ENCODE measurements at places on chromosomes 1 and 21.

GRCh38 chr21:43783098-43783700 is 6.2 kb upstream of the RRP1 start:
- no peak for DNase-seq

GRCh38 chr1:110674337-110675059 is at the start of gene KCNA3:
Gene KCNA3 (minus strand): TSS chr1:110674940. CDS start chr1:110674809, 131 bp downstream.
- DNase-seq, result no peak

DNA sequence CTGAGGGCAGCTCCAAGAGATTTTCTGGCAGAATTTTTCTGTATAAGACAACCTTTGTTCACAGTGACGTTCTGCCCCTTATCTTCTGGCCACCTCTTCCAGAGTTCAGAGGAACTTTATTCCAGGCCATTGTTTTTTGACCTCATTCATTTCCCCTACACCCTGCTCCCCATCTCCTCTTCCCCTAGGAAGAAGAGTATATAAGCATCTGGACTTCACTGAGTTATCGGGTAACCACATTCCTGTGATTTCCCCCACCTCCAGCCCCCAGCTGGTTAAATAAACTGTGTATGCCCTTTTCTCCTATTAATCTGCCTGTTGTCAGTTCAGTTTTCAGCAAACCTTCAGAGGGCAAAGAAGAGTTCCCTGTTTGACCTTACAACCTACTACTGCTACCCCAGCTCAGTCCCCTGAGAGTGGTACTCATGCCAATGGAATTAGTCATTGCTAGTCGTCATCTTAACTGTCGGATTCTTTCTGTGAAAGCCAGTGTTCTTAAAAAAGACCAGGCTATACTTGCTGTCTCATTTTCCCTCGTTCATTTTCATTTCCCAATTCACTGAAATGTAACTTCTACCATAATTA is 14.3 kb upstream of the ALG14 start:
- DNase-seq, result no peak

GRCh38 chr1:62222321-62222720 is 27.7 kb downstream of the L1TD1 start:
- no peak for DNase-seq

GRCh38 chr1:151853411-151853943 is at the start of gene THEM5:
Gene THEM5 (minus strand): TSS chr1:151853712. CDS start chr1:151853565, 147 bp downstream.
- no peak for DNase-seq

- no peak for DNase-seq
Measured at GRCh38 chr1:62342270-62342669, 23.0 kb upstream of the KANK4 start.

GRCh38 chr1:98453066-98453465 is 208.5 kb upstream of the SNX7 start:
- DNase-seq, result no peak

DNA sequence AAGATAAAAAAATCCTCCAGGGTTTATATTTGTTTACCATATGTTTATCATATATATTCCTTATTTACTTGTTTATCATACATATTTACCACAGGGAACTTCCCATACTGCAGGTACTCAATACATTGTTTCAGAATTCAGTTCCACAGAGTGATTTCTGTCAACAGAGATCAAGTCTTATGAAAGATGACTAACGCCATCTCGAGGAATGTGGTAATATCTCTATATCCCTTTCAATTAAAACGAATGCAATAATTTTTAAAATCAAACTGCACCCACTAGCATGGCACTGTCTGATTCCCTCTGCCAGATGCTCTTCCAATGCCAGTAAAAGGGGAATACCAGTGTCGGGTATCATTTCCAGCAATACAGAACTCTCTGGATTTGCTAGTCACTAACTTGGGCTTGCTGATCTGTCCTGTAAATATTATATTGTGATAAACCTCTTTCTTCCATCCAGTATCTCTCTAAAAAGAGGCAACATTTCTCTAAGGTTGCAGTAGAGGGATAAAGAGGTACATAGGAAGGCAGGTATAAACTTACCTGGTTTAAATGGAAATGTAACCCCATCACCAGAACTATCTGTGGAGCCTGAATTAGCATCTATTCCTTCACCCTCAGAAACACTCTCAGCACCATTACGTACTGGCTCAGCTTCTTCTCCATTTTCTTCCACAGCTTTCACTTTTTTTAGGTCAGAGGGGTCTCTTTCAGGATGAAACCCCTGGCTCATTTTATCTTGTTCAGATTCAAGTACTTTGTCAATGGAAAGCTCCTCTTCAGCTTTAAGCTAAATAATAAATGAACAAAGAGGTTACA is 112.3 kb upstream of the HP1BP3 start:
- DNase-seq, result no peak

DNA sequence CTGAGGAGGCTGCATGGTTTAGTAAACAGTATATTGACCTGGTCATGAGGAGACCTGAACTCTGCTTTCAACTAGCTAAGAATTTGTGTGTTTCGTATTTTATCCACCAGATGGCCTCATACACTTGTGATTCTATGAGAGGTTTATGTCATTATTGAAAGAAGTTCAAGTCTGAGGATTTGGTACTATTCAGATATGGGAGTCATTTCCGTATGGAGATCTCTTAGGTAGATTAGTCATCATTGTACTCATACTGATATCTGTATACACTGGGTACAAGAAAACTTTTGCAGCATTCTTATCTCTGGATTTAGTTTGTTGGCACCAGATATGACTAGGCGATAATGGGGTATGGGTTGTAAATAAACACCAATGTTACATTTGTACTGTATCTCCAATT is 26.6 kb downstream of the ATF6 start:
- no peak for DNase-seq

- no peak for DNase-seq
Measured at GRCh38 chr1:9833632-9834031, 9.9 kb upstream of the CLSTN1 start.

Data from cortex of kidney (tissue), 1 donor.